HFFc6 (cell line): ENCODE measurements at places on chromosomes 6 and 20.

GRCh38 chr6:93819189-93819588 is 399.8 kb upstream of the EPHA7 start:
- DNase-seq: no peak

DNA sequence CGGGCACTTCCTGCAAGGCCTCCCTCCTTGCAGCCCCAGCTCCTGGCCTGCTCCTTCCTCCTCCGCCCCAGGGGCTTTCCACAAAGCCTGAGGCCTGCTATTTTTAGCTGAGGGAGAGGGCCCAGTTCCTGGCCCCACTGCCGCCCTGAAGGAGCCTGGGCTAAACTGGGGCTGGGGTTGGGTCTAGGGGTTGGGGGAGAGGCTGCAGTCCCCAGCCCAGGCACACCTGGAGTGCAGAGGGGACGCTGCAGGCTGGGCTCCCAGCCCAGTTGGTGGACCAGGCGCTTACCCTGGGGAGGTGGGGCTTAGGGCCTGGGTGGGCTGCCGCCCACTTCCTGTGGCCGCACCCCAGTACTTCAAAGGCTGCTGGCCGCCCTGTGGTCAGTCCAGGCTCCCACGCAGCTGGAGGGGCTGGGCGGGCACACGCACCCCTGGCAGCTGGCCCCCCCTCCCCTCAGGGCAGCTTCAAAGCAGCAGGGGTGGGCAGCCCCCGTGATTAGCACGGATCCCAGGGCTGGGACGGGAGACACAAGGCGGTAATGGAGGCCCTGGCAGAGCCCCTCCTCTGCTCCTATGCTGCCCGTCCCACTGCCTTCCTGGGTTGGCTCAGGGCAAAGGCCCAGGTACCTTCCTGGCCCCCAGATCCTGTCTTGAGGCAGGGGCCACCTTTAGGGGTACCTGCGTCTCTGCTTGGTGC is 7.1 kb upstream of the ABHD16B start:
- no peak for DNase-seq

GRCh38 chr6:7045746-7046145 is 62.0 kb upstream of the RREB1 start:
- no peak for DNase-seq

DNA sequence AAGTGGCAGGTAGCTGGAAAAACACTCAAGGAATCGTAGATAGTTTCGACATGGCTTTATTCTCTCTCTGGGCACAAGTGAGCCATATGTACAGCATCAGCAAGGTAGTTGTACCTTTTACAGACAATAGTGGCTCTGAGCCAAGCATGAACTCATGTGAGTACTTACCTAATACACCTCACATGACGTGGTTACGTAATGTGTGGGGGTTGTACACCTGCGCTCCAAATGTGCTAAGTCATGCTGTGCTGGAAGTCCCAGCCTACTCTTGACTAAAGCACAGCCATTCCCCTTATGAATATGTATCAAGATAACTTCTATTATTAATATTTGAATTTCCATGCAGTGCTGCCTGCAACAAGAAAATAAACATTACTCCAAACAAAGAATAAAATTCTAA is 78.8 kb upstream of the HMGN3 start:
- no peak for DNase-seq

GRCh38 chr6:169490246-169490641 is 211.6 kb downstream of the WDR27 start:
- DNase-seq: no peak

- no peak for DNase-seq
These were observed 901.0 kb upstream of the MAP3K7 start for GRCh38 chr6:91487696-91488392.

DNA sequence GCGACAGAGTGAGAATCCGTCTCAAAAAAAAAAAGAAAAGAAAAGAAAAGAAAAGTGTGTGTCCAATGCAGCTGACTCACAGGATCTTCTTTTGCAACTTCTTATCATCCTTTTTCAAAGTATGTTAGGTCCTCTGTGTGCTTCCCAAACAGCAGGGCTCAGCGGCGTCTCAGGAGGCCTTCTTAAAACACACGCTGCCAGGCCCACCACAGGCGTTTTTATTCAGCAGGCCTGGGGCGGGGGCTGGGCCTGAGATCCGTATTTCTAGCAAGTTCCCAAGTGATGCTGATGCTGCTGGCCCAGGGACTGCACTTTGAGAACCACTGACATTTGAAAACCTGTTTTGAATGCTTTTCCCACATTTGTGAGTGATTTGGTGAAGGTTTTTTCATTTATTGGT is 57.1 kb downstream of the PSMG4 start:
- DNase-seq: no peak

GRCh38 chr6:37319856-37320480 is 33.8 kb upstream of the RNF8 start:
- DNase-seq: no peak

DNA sequence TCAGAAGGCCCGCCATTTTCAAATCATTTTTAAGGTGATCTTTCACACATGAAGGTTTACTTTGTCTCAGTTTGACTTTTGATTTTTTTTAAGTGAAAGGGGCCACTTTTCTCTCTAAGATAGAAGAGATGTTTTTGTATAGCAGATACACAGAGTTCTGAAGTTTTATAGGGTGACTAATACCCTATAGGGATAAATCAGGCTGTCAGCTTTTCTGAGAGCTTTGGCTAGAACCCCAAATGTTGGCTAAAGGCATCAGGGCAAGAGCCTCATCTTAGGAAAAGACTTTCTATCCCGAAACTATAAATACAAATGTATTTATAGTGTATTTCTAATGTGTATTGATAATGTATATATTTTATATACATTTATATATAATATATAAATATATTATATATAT is 181.4 kb downstream of the TBX18 start:
- peak; percentile 44 for DNase-seq

DNA sequence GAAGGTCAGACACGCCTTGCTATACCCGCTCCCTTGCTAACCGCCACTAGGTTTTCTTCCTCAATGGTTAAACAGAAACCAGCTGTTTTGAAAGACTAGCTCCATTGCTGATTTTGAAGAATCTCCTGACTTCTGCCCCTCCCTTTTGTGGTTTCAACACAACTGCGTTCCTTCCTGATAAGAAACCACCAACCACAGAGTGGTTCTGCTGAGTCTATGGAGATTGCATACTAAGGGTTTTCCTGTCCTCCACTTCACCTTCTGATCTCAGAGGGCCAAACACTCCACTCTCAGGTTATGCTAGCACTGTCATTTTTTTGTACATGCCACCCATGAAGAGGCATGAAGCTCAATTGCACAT is 207.9 kb downstream of the MYLK4 start:
- peak; percentile 2 for DNase-seq
